ENCODE measurements at places on chromosomes 11 and 22.

GRCh38 chr22:38871360-38872171 is 450 bp downstream of the CBX6 start:
- no peak for DNase-seq

DNA sequence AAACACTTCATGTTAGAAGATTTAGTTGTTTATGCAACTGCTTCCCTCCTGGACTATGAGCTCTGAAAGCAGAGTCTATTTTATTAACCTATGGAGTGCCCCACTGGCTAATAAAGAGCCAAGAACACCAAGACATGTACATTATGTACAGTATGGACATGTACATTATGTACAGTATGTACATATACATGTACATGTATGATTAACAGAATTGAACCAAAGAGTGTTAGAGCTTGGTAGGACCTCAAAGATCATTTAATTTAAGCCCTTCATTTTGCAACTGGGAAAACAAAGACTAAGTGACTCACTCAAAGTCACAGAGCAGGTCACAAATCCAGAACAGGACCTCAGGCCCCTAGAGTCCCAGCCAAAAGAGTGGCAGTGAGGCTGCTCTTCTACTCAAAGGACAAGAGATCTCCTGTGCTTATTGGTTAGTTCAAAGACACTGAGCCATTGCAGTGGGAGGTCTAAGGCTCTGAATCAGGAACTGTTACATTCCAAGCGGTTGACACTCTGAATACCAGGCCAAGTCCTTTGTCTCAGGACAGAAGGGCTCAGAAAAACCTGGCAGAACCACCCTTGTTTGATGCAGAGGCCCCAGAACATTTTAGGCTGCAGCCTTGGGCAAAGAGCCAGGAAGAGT is 103.8 kb downstream of the FAM168A start:
- no peak for DNase-seq

- DNase-seq: no peak
These were observed 13.1 kb downstream of the TOLLIP start for GRCh38 chr11:1296287-1296686.

GRCh38 chr11:128208329-128209137 is 378.8 kb downstream of the ETS1 start:
- DNase-seq: no peak

DNA sequence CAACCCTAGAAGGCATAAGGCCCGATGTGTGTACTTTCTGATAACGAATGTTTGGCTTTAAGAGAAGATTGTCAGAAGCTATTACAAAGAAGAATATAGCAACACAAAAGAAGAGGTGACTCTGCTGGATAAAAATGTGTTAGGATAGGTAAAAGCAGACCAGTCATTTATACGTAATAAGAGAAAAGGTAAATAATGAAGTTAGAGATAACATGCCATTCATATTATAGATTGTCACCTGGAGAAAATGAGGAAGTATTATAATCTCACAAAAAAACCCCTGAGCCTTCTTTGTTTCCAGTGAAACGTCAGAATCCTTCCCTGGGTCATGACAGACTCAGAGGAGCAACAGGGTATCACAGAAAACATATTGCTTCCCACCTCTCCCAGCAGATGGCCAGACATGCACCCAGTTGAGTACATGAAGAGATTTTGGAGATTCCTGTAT is 36.1 kb downstream of the PPFIA1 start:
- DNase-seq: no peak

DNA sequence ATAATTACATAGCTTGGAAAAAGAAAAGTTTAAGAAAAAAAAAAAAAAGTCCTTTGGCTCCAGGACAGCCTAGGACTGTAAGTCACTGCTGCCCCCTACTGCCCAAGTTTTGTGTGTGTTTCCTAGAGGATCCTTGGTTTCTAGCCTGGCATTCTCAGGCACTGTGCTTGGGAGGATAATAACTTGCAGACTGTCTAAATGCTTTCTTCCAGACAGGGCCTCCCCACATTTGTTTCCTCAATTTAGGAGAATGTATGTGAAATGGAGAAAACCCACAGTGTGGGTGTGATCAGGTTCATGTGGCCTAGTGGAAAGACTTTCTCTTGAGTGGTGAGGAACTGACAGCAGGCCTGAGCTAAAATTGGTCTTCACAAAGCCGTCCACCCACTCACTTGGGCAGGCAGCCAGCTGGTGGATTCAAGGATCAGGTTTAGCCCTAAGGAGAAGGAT is 191.0 kb downstream of the NAV2 start:
- no peak for DNase-seq

Measured in SHP77 treated with DMSO at 0.1 percent for 48 hours (cell line).